ENCODE measurements at places on chromosomes 3 and 15.

GRCh38 chr3:20103731-20104130 is 63.5 kb downstream of the KAT2B start:
- DNase-seq: no peak

GRCh38 chr3:100503448-100503847 is 11.0 kb downstream of the TMEM45A start:
- DNase-seq: no peak

- no peak for DNase-seq
Measured at GRCh38 chr15:47971637-47972036, 149.2 kb upstream of the SLC24A5 start.

DNA sequence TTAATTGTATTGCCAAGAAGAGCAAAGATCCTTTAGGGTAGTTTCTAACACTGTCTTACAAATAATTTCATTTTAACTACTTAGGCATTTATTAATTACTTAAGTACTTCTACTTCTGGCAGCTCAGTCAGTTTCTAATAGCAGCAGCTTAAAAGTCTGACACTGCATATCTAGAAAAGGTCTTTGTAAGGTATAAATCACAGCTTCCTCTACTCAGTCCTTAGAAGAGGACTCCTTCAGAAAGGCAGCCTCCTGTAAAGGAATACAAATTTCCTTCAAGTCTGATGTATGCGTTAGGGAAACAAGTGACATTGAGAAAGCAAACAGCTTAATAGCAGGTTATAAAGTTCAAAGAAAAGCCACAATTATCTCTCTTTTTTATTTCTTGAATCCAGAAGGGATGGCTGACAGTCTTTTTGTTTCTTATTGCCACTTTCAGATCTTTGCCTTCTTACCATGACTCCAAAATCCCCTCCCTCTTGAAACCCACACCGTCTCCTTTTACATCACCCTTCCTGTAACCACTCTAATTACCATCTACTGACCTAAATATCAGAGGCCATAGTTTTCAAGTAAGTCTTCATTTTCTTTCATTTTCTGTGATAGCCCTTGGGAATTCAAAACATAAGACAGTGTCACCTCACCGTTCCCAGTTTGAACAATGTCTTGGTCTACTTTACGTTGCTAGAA is 109.5 kb downstream of the CGGBP1 start:
- DNase-seq: no peak

- DNase-seq: no peak
Measured at GRCh38 chr15:90114451-90114901, 12.2 kb upstream of the IDH2 start.

GRCh38 chr15:66144978-66145725 is 108.4 kb downstream of the MEGF11 start:
- DNase-seq: no peak

GRCh38 chr15:34665498-34666116 is 82.2 kb upstream of the GOLGA8B start:
- DNase-seq: no peak

DNA sequence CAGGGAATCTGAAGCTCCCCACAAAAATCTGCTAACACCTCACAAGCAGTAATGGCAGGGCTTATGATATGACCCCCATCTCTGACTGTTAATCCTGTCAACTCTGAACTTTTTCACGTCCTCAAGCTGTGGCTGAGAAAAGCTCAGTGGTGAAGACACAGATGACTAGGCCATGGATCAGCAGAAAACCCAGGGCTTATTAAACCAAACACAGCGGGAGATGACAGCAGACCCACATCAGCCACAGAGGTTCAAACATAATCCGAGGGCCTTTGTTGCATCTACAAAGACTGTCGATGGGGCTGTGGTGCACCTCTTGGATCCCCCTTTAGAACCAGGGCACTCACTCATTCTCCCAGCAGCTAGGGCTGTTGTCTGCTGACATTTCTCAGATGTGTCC is 50.4 kb downstream of the GLB1 start:
- no peak for DNase-seq

DNA sequence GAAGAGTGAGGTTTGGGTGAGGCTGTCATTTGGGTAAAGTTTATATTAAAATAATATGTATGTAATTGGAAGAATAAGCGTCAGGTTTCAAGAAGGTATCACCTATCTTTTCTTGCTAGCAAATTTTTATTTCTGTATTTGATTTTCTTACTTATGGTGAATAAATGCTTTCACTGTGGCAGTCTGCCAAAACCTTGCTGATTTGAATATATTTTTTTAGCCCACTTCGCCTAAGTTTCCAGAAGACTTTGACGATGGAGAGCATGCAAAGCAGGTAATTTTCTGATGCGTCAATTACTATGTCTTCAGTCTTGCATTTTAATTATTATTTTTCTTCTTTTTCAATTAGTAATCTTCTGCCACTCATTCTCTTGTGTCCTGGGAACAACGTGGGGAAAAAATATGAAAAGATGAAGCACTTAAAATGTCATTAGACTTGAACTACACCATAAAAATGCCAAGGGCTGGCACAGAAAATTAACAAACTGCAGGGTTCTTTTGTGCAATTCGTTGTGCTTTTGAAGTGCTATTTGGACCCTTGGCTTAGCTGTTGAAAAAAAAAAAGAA is 40.4 kb downstream of the SRP14 start:
- DNase-seq: no peak

GRCh38 chr3:141814375-141814774 is 51.2 kb downstream of the GRK7 start:
- DNase-seq: no peak

DNA sequence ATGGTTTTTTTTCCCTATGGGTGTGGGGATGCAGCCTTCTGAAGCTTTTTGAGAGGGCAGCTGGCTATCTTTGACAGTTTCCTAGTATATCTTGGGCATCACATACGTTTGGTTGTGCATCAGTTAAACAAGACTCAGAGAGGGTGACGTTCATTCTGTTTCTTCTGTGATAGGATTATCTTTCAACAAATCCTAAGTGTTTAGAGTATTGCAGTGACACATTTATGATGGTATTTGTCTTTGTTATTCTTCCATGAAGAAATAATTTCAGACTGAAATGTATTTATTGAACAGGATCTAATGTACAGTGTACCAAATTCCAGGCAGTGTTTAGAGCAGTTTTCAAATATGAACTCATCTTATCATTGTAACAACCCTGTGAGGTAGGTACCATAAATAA is 114.4 kb downstream of the PLCL2 start:
- DNase-seq: no peak

- DNase-seq: no peak
Measured at GRCh38 chr3:99674086-99674789, 35.8 kb downstream of the COL8A1 start.

DNA sequence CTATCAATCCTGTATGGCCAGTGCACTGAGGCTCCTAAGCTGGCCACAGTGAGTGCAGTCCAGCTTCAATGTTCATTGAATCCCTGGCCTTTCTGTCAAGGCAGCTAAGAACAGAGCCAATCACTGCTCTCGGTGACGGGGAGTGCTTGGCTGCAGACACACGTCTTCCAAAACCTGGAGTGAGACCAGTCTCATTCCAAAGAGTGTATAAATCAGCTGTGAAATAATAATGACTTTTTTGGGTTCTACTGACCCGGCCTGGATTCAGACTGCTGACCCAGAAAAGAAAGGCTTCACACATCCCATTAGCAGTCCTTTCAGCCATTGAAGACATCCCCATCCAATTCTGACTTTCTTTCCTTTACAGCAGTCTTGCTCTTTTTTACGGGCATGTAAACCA is 665.5 kb downstream of the GBE1 start:
- no peak for DNase-seq

DNA sequence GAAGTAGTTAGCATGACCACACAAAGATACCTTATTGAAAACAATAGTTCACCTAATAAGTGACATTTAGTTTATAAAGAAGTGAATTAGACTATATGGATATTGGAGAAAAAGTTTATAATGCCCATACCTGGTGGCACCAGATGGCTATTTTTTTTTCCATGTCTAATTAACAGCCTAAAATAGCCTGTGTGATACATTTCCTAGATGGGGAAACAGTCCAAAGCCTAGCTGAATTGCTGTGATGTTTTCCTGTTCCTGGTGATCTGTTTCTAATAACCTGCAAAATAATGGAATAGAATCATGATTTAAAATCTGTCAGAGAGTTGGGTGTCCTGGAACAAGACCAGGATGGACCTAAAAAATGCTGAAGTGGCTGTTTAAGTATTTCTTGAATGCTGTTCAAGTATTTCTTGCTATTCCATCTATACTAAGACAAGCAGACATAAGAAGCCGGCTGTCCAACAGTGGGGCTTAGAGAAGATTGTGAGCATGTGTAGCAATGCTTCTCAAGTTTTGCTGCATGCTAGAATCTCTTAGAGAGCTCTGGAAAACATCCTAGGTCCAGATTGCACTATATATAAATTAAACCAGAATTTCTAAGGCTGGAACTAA is 31.3 kb downstream of the LRRC3B start:
- DNase-seq: no peak

- no peak for DNase-seq
Measured at GRCh38 chr3:133489466-133490085, 83.9 kb upstream of the CDV3 start.

DNA sequence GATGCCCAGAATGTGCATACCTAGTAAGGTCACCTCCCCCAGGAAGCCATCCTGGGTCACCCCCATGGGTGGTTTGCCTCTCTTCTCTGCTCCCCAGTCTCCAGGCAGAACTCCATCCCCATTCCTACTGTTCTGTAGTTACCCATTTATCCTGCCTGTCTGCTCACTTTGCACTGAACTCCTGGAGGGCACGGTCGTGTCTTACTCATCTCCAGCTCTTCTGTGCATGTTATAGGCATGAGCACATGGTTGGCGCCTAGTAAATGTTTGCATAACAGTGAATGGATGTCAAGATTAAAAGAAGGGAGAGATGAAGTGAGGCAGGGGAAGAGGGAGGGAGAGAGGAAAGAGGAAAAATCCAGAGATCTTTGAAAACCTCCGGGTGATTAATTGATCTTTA is 208.4 kb upstream of the TRIM42 start:
- DNase-seq: no peak

GRCh38 chr3:192275741-192276355 is 451.5 kb downstream of the FGF12 start:
- DNase-seq: no peak

DNA sequence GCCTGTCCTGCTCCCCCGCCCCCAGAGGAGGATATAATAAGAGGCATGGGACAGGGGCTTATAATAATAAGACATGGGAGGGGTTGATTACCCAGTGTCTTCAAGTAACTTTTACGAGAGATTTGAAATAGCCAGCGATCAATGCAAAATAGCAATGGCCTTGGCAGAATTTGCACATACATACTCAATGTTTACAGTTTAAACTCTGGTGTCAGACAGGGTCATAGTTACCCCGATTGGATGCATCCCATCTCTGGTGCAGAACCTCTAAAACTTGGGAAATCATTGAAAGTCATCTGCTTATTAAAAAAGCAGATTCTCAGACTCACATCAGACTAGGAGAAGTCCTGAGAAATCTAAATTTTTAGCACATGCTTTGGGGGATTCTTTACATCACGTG is 61.0 kb downstream of the TRAK1 start:
- no peak for DNase-seq

DNA sequence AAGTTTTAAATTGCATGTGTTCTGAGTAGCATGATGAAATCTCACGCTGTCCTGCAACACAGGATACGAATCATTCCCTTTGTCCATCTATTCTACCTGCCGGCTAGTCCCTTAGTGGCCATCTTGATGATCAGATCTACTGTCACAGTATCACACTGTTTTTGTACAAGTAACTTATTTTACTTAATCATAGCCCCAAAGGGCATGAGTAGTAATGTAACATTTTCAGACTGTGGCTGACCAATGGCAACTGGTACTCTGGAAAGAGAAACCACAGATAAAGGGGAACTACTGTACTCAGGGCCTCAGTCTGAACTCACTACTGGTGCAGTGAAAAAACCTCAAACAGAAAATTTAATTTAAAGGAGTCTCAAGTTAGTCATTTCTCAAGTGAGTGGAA is 127.3 kb upstream of the MRPL3 start:
- DNase-seq: peak; percentile 68

- no peak for DNase-seq
Measured at GRCh38 chr3:15638891-15639262, 37.3 kb downstream of the BTD start.

DNA sequence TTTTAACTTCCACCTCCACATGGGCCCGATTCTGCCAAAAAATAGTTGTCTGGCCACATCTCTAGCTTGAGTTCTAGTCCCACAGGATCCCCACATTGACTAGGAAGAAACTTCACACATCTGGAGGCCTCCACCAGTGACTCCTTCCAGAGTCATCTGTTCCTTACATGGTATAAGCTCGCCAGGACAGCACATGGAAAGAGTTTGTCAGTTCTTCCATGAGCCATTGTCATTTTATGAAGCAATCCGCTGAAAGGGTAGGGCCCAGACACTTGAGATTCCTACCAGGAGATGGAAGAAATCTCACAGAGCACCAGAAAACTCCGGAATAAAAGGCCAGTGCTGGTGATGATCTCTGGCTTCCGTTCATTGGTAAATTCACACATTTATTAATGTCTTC is 350.5 kb upstream of the ICE2 start:
- no peak for DNase-seq

- DNase-seq: no peak
Measured at GRCh38 chr3:41094351-41094750, 105.0 kb upstream of the CTNNB1 start.

DNA sequence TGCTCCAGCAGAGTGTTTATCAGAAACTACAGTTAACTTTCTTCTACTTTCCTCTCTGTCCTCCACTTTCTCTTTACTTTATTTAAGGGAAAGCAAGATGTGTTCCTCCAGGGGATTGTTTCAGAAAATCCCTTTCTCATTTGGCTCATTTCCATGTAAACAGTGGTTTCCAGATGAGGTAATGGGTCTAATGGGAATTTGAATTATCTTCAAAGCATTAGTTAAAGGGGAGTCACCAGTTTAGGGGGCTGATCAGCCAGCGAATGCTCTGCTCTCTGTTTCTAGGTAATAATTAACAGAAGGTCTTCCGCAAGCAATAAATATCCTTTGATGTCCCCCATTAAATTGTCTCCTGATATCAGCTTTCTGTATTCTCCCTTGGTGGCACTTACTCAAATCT is 30.4 kb upstream of the ZNF639 start:
- DNase-seq: no peak
